ENCODE measurements at places on chromosomes 4 and X. TPM values are rescaled to one million over a fixed set of nuclear protein-coding genes. Genes with fewer than 3 reads are reported as not detected.

Gene PUDP
- 10.6 TPM for total RNA-seq

Gene CD40LG
- 0.10 TPM for total RNA-seq

GRCh38 chr4:56134266-56134665 lies 185.5 kb downstream of the CEP135 start:
- no peaks in the 10 kb centered on the region for H3K4me1 ChIP-seq
- no peak overlapping the region for H3K4me3 ChIP-seq
- H3K36me3 ChIP-seq, result no peaks in the 10 kb centered on the region
- no peak overlapping the region for H3K27ac ChIP-seq
- no peaks in the 10 kb centered on the region for H3K27me3 ChIP-seq
- DNase-seq, result no peak

DNA sequence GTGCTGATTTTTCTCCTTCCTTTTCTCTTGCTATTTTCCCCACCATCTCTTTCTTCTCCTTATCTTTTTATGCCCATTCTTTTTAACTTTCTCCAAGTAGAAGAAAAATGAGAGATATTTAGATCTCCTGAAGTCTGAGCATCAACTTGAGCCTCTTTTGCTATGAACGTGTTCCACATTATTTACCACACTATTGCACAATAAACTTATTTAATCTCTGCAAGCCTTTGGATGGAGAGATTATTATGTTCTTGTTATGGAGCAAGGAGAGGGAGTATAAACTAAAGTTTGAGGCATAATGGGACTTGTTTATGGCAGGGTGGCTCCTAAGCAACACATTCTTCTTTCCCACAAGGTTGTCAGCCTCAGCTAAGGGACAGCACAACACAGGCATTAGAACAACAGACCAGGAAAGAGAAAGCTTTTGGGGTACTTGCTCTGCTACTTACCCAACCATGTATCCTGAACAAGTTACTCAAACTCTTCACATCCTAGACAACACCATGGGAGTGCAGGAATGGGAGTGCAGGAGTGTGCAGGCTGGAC lies 365.5 kb upstream of the BOD1L1 start:
- H3K27me3 ChIP-seq, result no peaks in the 10 kb centered on the region
- no peak for DNase-seq
- H3K4me3 ChIP-seq, result no peak overlapping the region
- peaks cover 8% of the 10 kb centered on the region for H3K4me1 ChIP-seq

GRCh38 chrX:39961441-39961840 lies 136.3 kb downstream of the BCOR start:
- DNase-seq, result no peak
- no peak overlapping the region for H3K27ac ChIP-seq
- H3K4me1 ChIP-seq, result no peaks in the 10 kb centered on the region
- H3K27me3 ChIP-seq, result peaks cover 3% of the 10 kb centered on the region
- H3K36me3 ChIP-seq, result no peaks in the 10 kb centered on the region
- H3K4me3 ChIP-seq, result no peak overlapping the region

Gene DCHS2
- total RNA-seq, result 15.5 TPM

Gene PDE6B
- 17.7 TPM for total RNA-seq

Gene KCNIP4
- 12.5 TPM for total RNA-seq

DNA sequence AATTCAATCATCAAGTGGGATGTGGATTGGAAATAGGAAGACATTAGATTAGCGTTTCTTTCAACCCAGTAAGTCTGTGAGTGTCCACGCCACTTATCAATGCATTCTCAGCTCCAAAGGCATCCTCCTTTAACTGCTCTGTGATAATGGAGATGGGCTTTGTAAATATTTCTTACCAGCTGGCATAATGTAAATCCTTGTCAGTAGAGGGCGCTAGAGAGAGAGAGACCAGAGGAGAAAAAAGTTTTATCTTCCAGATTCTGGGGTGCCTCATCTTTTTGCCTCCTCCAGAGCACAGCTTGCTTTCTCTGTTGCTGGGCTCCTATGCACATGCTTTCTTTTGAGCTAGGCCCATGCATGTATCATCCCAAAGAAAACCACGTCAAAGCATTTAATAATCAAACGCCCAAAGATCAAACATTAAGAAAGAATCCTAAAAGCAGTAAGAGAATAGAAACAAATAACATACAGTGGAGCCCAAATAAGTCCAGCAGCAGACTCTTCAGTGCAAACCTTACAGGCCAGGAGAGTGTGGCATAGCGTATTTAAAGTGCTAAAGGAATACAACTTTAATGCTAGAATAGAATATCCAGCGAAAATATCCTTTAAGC lies 9.6 kb upstream of the MTMR1 start:
- H3K4me1 ChIP-seq, result no peaks in the 10 kb centered on the region
- no peaks in the 10 kb centered on the region for H3K27me3 ChIP-seq
- H3K4me3 ChIP-seq, result no peak overlapping the region
- no peak for DNase-seq
- H3K36me3 ChIP-seq, result no peaks in the 10 kb centered on the region
- H3K27ac ChIP-seq, result no peak overlapping the region

Gene SAGE1
- not detected for total RNA-seq

Gene FAM9B
- not detected for total RNA-seq

- no peak overlapping the region for H3K4me3 ChIP-seq
- no peak overlapping the region for H3K27ac ChIP-seq
- no peaks in the 10 kb centered on the region for H3K27me3 ChIP-seq
- DNase-seq, result no peak
- no peaks in the 10 kb centered on the region for H3K4me1 ChIP-seq
These were observed 296.2 kb downstream of the HS3ST1 start for GRCh38 chr4:11132478-11132877.

GRCh38 chr4:103207673-103208072 lies 9.5 kb upstream of the CENPE start:
- no peaks in the 10 kb centered on the region for H3K4me1 ChIP-seq
- DNase-seq, result no peak
- no peaks in the 10 kb centered on the region for H3K27me3 ChIP-seq

- no peaks in the 10 kb centered on the region for H3K36me3 ChIP-seq
- H3K27ac ChIP-seq, result no peak overlapping the region
- no peaks in the 10 kb centered on the region for H3K27me3 ChIP-seq
- DNase-seq, result no peak
These were observed 116.1 kb downstream of the PDLIM5 start for GRCh38 chr4:94567811-94568210.

GRCh38 chr4:146243141-146243882 lies 29.0 kb downstream of the REELD1 start:
- H3K4me1 ChIP-seq, result peaks cover 32% of the 10 kb centered on the region
- H3K27me3 ChIP-seq, result no peaks in the 10 kb centered on the region
- no peak overlapping the region for H3K4me3 ChIP-seq
- no peak for DNase-seq
- no peaks in the 10 kb centered on the region for H3K36me3 ChIP-seq

Gene KANTR
- total RNA-seq, result 32.8 TPM

GRCh38 chrX:124274438-124275181 lies 57.9 kb upstream of the TEX13D start:
- DNase-seq, result peak; percentile 6
- no peak overlapping the region for H3K4me3 ChIP-seq
- no peaks in the 10 kb centered on the region for H3K27me3 ChIP-seq
- H3K4me1 ChIP-seq, result no peaks in the 10 kb centered on the region
- H3K27ac ChIP-seq, result no peak overlapping the region
- no peaks in the 10 kb centered on the region for H3K36me3 ChIP-seq

GRCh38 chrX:35664833-35665232 lies 133.3 kb upstream of the MAGEB16 start:
- peaks cover 2% of the 10 kb centered on the region for H3K27me3 ChIP-seq
- no peaks in the 10 kb centered on the region for H3K4me1 ChIP-seq
- H3K27ac ChIP-seq, result no peak overlapping the region
- no peaks in the 10 kb centered on the region for H3K36me3 ChIP-seq
- H3K4me3 ChIP-seq, result no peak overlapping the region

GRCh38 chr4:16820329-16820728 lies 78.1 kb downstream of the LDB2 start:
- no peak overlapping the region for H3K4me3 ChIP-seq
- H3K4me1 ChIP-seq, result no peaks in the 10 kb centered on the region
- H3K27me3 ChIP-seq, result no peaks in the 10 kb centered on the region
- H3K27ac ChIP-seq, result no peak overlapping the region
- H3K36me3 ChIP-seq, result no peaks in the 10 kb centered on the region
- no peak for DNase-seq
